EL (cell line): ENCODE measurements at places on chromosomes 7 and 10.

DNA sequence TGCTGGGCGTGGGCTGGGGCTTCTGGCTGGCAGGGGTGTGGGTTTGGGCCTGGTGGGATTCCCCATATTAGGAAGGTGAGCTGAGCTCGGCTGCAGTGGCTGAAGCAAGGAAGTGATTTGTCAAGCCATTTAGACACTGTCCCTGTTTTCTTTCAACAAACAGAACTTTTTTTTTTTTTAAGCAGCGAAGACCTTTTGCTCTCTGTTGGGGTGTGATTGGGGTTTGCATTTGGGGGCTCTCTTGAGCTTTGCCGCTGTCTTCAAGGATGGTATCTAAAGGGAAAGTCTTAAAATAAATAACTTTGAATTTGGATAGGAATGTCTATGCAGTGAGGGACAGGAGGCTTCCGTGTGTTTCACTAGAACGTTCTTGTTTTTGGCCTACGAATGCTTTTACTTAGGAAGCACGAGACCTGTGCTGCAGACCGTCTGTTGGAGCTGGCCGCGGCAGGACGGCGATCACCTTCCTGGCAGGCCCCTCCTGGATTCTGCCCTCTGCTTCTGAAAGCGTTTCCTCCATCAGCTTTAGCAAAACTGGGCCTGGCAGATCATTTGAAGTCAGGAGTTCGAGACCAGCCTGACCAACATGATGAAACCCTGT is 43.9 kb downstream of the FOXK1 start:
- DNase-seq: no peak

GRCh38 chr7:46710927-46711326 is 789.9 kb upstream of the IGFBP3 start:
- DNase-seq: no peak

- no peak for DNase-seq
These were observed 28.8 kb upstream of the CUL1 start for GRCh38 chr7:148669927-148670326.

GRCh38 chr7:64892666-64893309 is 10.3 kb upstream of the ZNF273 start:
- DNase-seq: no peak

DNA sequence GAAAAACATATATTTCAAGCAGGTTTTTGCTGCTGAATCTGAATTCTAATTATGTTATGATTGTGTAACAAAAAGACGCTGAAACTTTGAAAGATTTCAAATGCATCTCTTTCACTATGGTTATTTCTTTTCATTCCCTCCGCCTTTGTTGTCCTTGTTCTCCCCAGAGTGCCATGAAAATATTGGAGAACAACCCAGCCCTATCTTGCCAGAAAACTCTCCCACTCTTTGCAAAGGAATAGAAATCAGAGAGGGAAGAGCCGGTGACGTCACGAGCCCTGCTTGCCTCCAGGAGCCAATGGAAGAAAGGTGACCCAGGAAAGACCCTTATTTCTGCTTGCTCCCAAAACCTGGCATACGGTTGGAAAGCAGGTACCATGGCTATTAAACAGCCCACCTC is 3.4 kb downstream of the GFRA1 start:
- DNase-seq: no peak

DNA sequence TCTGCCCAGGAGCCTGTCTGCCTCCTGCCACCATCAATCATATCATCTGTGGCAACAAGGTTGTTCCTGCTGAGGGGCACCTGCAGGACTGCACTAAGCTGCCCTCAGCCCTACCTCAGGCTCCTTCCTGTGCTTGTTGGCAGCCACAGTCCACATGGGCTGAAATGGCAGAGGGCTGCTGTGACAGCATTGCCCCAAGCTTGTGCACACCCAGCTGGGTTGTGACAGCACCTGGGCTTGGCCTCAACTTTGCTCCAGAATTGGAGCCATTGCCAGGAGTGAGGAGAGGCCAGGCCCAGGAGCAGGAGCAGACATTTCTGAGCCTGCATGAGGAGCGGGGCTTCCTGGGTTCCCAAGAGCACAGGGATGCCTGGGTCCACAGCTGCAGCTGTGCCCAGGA is 340.9 kb upstream of the CHRM2 start:
- no peak for DNase-seq

DNA sequence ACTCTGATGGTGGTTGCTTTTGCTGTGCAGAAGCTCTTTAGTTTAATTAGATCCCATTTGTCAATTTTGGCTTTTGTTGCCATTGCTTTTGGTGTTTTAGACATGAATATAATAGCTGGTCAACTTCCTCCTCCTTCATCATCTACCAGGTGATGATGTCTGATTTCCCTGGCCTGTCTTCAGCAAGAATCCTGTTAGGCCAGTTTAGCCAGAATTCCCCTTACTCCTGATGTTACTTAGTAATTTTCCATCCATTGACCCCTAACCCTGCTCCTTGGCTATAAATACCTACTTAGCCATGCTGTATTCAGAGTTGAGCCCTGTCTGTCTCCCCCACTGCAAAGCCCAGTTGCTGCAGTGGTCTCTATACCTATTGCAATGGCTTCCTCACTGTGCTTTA is 91.4 kb downstream of the ZNF777 start:
- DNase-seq: no peak

DNA sequence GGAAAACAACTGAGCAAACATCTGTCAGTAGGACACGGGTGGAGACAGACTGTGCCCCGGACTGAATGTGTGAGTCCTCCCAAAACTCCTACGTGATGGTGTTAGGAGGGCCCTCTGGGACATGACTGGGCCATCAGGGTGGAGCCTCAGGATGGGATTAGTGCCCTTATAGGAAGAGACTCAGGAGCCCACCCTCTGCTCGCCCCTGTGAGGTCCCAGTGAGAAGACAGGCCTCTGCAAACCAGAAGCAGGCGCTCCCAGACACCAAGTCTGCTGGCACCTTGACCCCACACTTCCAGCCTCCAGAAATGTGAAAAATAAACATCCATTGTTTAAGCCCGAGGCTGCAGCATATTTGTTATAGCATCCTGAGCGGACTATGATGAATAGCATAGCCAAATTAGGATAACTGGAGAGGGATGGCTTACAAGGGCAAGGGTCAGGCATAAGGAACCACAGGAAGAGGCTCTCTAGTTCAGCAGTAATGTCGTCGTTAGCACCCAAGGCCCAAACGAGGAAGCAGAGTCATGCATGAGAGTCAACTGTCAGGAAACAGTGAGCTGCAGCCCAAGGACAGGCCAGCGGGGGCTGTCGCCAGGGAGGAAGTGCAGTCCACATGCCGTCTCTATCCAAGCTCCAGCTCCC is 50.6 kb downstream of the PTPRN2 start:
- no peak for DNase-seq

GRCh38 chr10:78071140-78071856 is 37.6 kb downstream of the RPS24 start:
- no peak for DNase-seq

GRCh38 chr10:103442031-103442461 is 10.1 kb downstream of the CALHM2 start:
- DNase-seq: peak; percentile 34

- no peak for DNase-seq
These were observed 113.3 kb downstream of the DOCK4 start for GRCh38 chr7:112092709-112093395.

DNA sequence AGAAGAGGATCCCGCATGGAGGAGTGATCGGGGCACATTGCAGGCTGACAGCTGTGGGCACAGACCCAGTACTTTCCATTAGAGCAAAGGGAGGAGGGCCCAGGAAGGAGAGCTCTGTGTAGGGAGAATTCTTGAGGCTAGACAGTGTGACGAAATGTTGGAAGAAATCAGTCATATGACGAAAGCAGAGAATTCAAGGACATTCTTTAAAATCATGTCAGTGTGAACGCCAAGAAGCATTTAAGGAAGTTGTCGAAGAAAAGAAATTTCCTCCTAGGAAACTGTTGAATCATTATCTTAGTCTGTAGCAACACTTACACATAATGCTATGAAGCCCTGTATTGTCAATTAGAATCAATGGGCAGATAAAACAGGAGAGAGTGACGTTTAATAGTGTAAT is 191.3 kb upstream of the ADARB2 start:
- DNase-seq: no peak

- DNase-seq: peak; percentile 3
These were observed 95.0 kb upstream of the SLC26A5 start for GRCh38 chr7:103541026-103541425.

GRCh38 chr7:132239422-132239994 is 336.8 kb downstream of the PLXNA4 start:
- no peak for DNase-seq

GRCh38 chr7:133039614-133040013 is 42.3 kb downstream of the CHCHD3 start:
- no peak for DNase-seq

GRCh38 chr7:85535974-85536729 is 349.3 kb upstream of the SEMA3D start:
- DNase-seq: no peak

- DNase-seq: no peak
These were observed 32.0 kb downstream of the PCDH15 start for GRCh38 chr10:54769051-54769450.

DNA sequence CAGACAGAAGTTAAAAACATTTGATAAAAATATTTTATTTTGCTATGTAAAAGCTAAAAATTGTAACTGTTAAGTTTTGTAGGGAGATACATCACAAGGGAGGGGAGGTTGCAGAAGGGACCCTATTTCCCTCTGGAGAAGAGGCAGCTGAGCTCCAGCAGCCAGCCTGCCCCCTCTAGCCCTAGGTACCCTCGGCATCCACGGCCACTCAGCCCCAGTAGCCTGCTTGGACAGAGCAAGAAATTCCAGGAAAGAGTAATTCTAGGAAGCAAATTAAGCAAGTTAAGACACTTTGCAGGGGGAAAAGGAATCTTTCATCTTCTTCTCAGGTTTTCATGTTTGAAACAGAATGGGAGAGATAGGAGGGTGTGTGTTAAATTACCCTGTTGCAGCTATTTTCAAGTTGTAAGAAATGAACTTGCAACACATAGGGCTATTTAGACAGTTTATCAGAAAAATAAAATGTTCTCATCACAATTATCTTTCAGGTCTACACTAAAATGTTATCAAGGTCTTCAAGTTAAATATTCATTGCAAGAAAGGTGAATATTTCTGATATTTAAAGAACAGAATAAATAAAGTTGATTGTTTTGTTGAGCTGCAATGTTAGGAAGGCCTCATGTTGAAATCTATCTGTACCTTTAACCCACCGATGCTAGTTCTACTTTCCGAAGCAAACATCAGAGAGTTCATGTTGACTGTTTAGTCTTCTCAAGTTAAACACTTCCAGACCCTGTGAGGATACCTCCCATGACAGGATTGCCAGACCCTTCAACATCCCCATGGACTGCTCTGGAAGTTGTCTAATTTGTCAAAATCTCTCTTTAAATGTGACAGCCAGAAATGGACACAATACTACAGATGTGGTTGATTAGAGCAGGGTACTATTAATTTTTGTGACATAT is 5.5 kb downstream of the SGCE start:
- no peak for DNase-seq

DNA sequence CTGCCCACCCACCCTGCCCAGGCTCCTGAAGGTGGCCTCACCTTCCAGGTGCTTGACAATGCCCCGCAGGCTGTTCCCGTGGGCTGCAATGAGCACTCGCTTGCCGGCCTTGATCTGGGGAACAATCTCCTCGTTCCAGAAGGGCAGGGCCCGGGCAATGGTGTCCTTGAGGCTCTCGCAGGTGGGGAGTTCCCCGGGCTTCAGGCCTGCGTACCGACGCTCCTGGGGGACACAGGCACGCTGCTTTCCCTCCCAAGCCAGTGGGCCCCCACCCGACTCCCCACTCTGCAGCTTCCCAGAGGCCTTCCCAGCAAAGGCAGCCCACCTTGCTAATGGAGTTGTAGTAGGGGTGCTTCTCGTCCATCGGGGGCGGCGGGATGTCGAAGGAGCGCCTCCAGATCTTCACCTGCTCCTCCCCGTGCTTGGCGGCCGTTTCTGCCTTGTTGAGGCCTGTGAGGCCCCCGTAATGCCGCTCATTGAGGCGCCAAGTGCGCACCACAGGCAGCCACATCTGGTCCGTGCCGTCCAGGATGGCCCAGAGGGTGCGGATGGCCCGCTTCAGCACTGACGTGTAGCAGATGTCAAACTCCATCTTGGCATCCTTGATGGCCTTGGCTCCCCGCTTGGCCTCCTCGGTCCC is 456 bp downstream of the PGAM2 start:
- DNase-seq: no peak

- DNase-seq: no peak
These were observed 17.4 kb downstream of the MTPN start for GRCh38 chr7:135959646-135960363.

DNA sequence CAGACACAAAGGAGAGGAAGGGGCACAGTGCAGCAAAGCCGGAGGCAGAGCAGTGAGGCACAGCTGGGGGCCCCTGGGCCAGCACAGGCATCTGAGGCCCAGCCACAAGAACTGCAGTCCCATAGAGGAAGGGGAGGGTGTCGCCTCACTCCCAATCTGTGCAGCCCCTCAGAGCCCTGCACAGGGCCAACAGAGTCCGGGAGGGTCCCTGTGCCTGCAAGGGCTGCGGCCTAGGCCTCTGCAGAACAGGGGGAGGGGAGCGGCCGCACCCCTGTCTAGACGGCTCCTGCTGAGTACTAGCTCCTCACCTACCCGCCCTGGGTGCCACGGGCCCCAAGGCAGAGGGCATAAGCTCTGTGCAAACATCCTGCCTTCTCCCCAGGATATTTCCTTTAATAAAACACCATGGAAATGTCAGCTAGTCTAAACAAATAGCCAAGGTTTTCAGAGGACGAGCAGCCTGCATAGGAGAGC is 32.4 kb upstream of the RET start:
- no peak for DNase-seq

- DNase-seq: no peak
These were observed 387.1 kb downstream of the INHBA start for GRCh38 chr7:41315764-41316163.

DNA sequence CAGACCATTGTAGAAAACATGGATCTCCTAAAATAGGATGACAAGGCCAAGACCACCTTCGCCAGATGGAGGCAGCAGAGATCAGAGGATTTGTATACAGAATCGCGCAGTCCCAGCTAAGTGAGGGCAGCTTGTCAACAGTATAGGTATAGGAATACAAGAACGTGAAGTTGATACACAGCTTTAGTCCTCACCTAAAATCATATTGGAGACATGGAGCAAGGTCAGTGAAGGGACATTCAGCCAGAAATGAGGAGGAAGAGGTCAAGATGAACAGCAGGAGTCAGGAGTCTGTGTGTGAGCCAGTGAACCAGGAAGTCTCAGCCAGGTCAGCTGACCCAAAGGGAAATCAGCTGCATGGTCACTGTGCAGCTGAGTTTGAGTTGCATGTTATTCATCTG is 263.4 kb upstream of the PRKCQ start:
- DNase-seq: no peak

DNA sequence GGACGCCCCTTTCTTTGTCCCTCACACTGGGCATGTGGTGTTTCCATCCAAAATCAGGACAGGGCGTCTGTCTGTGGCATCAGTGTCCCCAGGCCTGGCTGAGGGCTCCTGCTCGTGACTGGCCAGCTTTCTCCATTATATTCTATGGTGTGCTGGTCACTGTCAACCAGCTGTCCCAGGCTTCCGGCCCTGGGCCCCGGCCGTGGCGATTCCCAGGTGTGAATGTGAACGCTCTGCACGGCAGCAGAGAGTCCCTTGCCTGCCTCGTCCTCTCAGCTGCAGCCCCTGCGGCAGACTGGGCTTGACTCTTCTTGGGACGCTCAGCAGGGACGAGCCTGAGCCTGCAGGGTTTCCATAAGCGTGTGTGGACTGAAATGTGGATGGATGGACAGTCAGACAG is 5.9 kb upstream of the UTF1 start:
- no peak for DNase-seq

- no peak for DNase-seq
These were observed 263.1 kb downstream of the ACTR3B start for GRCh38 chr7:153022475-153023193.
